Activated T-cell treated with anti-CD3 and anti-CD28 coated beads for 1 hour (primary cell): ENCODE measurements at places on chromosomes 6 and 20.

GRCh38 chr6:122832459-122832858 is 43.4 kb downstream of the SMPDL3A start:
- DNase-seq: no peak

GRCh38 chr20:64041040-64041780 is 5.2 kb downstream of the C20orf204 start:
- DNase-seq: no peak

DNA sequence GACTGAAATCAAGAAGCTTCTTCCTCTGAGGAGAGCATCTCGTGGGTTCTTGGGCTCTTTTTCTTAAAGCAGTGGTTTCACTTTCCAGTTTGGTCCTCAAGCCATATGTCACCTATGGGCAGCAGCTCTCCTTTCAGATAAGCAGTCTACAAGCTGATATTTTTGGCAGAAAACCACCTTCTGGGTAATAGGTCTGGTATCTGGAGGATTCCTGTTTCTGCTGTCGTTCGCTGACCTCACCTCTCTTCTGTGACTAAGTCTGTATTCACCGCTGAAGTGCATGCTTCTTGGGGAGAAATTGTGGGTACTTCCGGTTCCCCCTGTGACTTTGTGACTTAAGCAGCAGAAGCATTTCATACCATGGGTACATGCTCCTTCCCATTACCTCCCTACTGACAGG is 193.6 kb downstream of the EDN1 start:
- no peak for DNase-seq

DNA sequence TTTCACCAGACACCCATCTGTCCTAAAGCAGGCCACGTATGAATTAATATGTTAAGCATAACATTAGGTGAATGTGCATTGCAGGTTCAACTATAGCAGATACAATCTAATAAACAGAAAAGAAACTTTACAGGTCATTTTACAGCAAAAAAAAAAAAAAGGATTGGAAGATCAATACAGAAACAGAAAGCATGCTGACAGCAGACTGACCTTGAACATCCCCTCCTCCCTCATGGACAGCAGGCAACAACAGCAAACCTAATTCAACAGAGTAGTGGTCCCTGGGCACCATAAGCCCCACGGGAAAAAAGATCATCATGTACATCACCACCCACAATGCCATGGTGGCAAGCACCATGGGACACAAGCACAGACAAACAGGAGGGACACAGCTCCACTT is 12.1 kb upstream of the RAB22A start:
- no peak for DNase-seq

GRCh38 chr20:17334932-17335331 is 108.1 kb downstream of the PCSK2 start:
- DNase-seq: no peak

DNA sequence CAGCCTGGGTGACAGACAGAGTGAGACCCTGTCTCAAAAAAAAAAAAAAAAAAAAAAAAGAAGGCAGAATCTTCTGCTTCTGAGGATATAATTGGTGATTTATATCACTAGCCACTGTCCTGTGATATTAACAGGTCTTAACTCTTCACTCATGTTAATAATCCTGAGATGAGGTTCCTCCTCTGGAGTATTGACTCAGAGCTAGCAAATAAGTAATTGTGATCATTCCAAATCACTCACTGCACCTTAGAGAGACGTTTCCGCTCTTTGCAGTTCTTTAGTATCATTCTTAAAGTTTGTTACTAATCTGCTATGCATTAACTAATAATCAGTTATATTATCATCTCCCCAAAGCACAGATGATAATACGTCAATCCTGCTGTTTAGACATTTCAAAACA is 41.6 kb upstream of the NOX3 start:
- no peak for DNase-seq
